SK-MEL-5 (cell line): ENCODE measurements at places on chromosomes 12 and 14.

DNA sequence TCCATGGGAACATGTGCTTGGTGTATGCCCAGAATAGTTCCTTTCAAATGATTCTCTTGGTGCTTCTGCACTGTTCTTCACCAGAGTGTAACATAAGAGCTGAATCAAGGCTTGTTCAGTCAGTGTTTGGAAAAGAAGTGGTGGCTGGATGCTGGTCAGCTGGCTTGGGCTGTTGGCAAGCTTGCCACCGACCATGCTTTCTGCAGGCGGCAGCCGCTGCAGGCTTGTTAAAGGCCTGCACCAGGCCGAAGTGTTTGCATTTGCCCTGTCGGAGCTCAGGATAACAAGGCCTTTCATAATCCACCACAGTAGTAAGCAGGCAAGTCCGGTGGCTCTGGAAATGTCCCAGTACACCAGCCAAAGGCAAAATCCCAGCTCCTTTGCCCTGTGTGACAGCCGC lies 26.9 kb downstream of the DAAM1 start:
- DNase-seq = peak; percentile 70

- peak; percentile 4 for DNase-seq
These were observed 126.1 kb downstream of the SLC38A6 start for GRCh38 chr14:61106959-61107641.

DNA sequence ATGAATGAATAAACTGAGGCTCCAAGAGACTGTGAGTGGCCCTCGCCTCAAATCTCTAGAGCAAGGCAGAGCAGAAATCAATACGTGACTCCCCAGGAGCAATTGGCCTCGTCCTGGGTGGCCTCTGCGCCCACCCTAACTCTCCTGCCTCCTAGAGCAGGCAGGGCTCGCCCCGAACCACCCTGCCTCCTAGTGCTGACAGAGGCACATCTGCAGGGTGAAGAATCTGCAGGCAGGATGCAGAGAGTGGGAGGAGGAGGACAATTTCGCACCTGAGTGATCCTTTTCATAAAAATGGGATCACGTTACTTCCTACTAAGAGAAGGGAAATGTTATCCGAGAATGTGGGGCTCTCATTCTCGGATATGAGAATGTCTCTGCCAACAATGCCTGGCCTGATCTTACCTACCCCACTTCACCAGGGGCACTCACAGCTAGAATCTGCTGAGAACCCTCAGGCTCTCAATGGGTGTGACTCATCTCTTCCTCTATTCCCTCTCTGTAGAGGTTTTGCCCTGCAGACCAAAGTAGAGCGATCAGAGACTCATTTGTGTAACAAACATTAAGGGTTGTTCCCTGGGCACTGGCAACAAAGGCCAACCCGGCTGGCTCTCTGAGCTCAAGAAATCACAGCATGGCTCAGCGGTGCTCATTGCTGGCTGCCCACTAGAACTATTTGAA lies 61.7 kb upstream of the BCL2L14 start:
- peak; percentile 97 for DNase-seq

GRCh38 chr12:115440438-115440837 lies 756.5 kb upstream of the TBX3 start:
- DNase-seq = no peak
